ENCODE measurements at places on chromosomes 11 and 22.

DNA sequence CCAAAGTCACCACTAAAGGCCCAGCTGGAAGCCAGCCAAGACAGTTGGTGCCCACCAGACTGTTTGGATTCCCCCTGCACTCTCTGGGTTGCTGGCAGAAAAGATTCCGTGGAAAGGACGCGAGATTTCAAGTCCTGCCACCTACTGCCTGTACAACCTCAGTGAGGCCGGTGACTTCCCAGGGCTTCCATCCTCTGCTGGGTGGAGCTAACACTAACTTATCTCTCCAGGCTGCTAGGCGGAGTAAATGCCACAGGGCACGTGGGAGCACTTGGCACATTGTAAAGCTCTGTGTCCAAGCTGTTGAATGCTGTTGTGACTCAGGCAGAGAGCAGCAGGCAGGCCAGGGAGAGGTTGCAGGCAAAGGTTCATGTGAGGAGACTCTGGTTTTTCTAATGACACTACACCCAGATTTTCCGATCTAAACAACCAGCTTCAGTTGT is 50.9 kb upstream of the CDON start:
- DNase-seq: peak; percentile 95

- DNase-seq: no peak
Observed at GRCh38 chr11:16799890-16800289, 61.4 kb downstream of the C11orf58 start.

DNA sequence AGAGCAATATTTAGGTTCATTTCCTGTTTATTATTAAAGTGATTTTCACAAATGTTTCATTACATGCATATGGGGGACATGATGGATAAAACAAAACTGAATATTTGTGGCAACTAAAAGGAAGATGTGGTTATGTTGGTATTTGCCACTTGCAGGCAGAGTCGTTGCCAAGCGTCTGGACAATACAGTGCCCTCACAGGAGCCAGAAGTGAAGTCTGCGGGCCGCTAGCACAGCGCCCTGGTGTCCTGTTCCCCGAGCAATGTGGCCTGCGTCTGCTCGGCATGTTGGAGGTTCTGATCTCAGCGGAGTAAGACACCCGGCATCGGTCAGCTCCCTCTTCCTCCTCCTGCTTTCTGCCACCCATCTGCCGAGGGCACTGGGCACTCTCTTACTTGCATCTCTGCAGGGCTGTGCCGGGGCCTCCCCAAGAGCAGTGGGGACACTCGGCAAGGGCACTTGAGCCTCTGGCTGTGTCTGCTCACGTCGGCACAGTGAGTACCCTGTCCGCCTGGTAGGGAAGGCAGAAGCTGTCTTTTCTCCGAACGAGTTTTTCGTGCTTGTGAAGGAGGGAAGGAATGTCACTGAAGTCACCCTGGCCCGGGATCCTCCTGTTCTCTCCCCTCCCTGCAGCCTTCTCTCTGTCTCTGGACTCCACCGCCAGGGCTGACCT is 10.5 kb upstream of the TTLL12 start:
- no peak for DNase-seq

DNA sequence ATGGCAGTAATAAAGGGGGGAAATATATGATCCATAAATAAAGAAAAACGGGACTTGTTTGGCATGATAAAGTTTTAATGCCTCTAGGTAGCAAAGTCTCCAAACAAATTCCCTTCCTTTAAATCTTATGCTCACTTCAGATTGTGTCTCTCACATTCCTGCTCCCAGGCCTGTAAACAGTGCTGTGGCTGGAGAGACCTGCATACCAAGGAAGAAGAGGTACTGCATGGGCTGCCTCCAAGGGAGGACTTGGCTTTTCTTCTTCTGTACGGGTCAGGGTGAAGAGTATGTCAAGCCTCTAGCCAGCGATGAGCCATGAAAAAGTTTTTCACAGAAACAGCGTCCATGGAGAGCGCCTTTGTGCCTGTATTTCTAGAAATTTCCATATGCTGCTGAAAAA is 161.8 kb downstream of the KIRREL3 start:
- no peak for DNase-seq

- DNase-seq: no peak
Observed at GRCh38 chr22:20396639-20397038, 2.7 kb downstream of the ZNF74 start.

DNA sequence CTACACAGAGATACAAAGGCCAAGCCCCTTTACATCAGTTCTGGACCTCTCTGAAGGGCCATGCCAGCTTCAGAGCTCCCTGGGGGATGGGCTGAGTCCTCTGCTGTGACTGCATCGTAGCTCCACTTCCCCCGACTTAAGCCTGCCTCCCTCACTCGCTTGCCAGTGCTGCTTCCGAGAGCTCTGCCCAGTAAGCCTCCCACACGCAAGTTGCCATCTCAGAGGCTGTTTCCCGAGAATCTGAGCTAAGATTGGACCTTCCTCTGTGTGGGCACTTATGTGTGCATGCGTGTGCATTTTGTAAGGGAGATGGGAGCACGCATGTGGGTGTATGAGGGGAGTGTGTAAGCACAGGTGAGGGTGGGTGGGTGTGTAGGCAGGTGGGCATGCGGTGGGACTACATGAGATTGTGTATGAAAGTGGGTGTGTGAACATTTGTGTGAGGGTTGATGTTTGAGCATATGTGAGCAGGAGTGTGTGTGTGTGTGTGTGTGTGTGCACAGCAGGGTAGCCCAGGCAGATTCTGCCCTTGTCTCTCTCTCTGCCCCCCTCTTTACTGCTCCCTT is 163.0 kb upstream of the SYT13 start:
- DNase-seq: no peak

DNA sequence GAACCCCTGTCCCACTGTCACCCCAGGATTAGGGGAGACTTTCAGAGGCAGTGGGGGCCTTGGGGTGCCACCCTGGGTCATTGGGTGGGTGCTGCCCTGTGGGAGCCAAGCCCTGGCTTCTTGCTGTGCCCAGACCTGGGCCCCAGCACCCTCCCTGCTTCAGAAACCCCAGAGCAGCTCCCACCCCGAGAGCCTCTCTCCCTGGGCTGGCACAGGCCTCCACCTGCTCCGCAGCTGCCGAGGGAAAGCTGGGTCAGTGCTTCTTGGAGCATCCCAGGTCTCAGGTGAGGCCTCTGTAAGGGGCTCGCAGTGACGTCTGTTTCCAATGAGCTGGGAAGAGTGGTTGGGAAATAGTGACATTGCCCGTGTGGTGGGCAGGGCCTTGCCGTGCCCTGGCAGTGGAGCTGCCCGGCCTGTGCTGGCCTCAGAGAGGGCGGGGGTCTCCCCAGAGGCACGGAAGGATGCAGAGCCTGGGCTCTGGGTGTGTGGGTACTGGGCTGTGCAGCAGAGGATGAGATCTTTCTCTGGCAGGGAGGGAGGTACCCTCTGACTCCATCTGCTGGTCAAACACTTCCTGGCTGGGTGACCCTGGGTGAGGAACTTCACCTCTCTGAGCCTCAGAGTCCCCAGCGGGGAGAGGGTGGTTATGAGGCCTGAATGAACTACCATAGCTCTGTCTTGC is 23.0 kb downstream of the C22orf23 start:
- DNase-seq: no peak

DNA sequence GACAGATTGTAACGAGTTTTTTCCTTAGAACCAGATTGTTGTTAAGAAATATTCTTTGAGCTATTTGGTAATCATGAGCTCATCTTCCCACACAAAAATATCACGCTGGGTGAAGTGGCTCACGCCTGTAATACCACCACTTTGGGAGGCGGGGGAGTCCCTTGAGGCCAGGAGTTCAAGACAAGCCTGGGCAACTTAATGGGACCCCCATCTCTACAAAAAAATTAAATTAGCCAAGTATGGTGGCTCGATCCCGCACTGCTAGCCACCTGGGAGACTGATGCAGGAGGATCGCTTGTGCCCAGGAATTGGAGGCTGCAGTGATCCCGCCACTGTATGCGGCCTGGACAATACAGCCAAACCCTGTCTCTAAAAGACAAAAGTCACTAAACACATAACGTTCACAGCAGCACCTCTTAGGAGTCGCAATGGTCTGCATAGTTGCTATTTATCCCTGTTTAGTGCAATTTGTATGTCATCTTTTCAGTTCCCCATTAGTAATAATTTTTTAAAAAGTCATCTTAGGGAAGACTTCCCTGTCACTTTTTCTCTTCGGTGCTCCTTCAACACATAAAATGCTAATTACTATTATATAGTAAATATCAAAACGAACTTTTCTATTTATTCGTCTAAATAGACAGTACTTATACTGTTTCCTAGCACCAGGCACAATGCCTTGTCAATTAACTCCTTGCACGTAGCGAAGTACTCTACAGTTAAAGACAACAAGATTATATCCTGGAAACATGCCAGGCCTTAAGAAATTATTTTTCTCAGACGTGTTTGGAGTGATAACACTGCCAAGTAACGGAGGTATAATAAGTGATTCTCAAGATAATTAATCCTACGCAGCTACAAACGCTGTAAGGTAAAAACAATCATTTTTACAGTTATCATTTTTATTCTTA is 1.1 kb downstream of the ST13 start:
- DNase-seq: no peak

GRCh38 chr11:78187366-78188285 is 800 bp downstream of the KCTD21 start:
- DNase-seq: no peak

- no peak for DNase-seq
Observed at GRCh38 chr11:108959874-108960273, 295.0 kb downstream of the DDX10 start.

GRCh38 chr11:60301178-60301577 is 20.7 kb downstream of the MS4A4A start:
- DNase-seq: no peak

GRCh38 chr22:24982301-24983056 is 30.0 kb downstream of the KIAA1671 start:
- DNase-seq: no peak

DNA sequence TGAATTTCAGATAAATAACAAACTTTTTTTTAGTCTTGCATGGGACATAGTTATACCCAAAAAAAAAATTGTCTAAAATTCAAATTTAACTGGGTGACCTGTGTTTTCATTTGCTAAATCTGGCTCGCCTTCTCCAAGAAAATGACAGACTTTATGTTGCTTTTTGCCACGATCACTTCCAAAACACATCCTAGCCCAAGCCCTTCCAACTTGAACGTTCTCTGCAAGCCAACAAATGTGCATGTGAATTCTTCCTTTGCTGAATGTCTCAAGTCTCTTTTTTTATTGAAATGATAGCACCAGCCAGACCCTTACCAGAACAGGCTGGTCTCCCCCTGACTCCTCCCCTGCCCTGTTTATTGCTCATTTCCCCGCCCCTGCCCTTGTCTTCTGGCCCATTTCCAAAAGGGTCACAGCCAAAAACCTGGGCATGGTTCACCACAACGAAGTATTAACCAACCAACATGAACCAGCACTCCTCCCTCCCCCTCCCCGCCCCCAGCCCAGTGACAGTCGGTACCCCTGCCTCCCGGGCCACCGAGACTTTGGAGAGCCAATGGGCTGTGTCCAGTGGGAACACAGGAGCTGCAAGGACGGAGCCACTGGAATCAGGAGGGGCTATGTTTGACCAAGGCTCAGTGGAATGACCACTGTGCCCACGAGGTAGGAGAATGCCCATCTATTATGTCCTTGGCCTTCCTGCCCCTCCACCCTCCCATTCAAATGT is 63.2 kb downstream of the BTG4 start:
- no peak for DNase-seq

- DNase-seq: no peak
Observed at GRCh38 chr11:27902981-27903624, 202.8 kb upstream of the BDNF start.

DNA sequence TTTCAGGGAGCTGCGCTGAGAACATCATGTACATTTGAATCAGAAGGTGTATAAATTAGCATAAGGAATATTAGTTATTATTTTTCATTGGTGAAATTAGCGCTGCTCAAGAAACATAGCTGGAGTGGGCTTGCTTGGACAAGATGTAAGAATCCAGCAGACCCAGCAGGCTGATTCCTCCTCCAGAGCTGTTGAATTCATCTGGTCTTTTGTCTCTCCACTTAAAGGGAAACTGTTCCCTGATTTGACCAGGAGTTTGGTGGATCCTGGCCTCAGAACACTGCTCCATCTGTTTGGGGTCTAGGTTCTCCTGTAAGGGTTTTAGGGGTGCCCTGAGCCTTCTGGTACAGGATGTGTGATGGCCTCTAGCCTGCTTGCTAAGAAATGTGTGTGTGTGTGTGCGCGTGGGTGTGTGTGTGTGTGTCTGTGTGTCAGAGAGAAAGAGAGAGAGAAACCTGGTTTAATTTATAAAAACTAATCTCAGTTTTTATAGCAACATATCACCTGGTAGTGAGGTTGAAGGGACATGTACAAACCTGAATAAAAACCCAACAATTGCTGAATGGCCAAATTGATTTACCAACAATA is 8.3 kb upstream of the SORL1 start:
- DNase-seq: no peak

DNA sequence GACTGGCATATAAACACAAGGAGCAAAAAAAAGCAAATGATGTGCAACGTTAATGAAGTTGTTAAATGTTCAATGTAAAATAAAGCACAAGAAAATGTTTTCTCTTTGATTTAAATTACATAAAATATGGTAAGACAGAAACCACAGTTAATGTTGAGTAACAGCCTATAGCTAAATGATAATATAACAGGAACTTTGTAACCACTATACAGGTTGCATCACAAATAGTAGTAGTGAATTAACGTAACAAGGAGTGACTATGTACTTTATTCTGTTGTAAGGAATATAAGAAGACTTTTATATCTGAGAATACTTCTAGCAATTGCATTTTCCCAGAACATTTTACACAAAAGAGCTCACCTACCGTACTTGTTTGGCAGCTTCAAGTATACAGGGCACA is 16.9 kb downstream of the SAAL1 start:
- no peak for DNase-seq

DNA sequence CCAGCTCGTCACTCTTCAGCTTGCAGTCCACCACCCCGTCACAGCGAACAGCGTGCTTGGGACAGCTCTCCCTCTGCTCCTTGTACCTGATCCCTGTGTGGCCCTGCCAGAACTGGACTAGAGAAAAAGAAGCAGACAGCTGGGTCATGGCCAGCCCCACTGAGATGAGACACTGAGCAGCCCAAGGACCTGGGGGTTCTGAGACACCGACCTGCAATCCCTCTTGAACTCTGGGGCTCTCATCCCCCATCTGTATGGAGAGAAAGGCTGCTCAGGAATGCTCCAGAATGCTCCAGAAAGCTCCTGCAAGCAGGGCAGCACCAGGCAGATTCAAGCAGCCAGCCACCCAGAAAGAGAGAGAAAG is 14.8 kb downstream of the TMPRSS13 start:
- DNase-seq: no peak

DNA sequence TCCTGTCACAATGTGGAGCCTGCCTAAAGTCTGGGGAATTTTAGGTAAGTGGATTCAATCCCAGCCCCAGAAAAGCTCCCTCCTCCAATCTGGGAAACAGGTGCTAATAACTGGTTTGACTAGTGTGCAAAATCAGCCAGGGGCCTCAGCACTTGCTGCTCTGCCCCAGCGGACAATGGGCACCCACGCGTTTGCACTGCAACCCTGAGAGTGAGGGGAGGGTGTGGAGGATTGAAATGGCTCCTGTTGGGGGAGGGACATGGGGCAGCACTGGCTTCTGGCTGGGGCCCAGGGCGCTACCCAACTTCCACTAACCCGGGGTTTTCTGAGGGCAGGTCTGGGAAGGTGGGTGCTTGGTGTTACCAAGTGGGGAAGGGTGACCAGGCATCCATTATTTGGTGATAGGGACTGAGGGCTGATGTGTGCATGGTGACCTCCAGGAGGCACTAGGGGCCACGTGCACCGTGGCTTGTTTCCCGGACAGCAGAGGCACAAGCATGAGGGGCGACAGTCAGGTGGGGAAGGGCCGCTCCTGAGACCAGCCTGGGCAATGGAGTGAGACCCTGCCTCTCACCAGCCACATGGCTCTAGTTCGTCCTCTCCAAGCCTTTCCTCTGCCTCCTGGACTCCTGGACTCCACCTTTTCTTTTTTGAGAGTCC is 4.3 kb upstream of the PNPLA5 start:
- no peak for DNase-seq

- DNase-seq: peak; percentile 30
Observed at GRCh38 chr11:35045236-35045820, 93.6 kb upstream of the CD44 start.

Measured in NCI-H2029 (cell line).